ENCODE measurements at places on chromosomes 7 and 10.
A peak's percentile ranks its signal among the peaks of the same experiment; 100 is the strongest.

GRCh38 chr10:97964748-97965147 is 65.7 kb downstream of the CRTAC1 start:
- no peak for DNase-seq

- no peak for DNase-seq
Measured at GRCh38 chr10:114855776-114856543, 34.4 kb downstream of the FHIP2A start.

- no peak for DNase-seq
Measured at GRCh38 chr10:15531927-15532722, 161.0 kb upstream of the FAM171A1 start.

- peak; percentile 39 for DNase-seq
Measured at GRCh38 chr10:33927347-33927746, 592.9 kb upstream of the NRP1 start.

Measured in NCI-H2171 treated with DMSO at 0.1 percent for 48 hours (cell line).